ENCODE measurements at places on chromosomes 7 and 10.

GRCh38 chr10:53453196-53453595, 680.6 kb upstream of the MBL2 start:
- DNase-seq: no peak

GRCh38 chr7:111005445-111005844, 85.5 kb upstream of the LRRN3 start:
- no peak for DNase-seq

DNA sequence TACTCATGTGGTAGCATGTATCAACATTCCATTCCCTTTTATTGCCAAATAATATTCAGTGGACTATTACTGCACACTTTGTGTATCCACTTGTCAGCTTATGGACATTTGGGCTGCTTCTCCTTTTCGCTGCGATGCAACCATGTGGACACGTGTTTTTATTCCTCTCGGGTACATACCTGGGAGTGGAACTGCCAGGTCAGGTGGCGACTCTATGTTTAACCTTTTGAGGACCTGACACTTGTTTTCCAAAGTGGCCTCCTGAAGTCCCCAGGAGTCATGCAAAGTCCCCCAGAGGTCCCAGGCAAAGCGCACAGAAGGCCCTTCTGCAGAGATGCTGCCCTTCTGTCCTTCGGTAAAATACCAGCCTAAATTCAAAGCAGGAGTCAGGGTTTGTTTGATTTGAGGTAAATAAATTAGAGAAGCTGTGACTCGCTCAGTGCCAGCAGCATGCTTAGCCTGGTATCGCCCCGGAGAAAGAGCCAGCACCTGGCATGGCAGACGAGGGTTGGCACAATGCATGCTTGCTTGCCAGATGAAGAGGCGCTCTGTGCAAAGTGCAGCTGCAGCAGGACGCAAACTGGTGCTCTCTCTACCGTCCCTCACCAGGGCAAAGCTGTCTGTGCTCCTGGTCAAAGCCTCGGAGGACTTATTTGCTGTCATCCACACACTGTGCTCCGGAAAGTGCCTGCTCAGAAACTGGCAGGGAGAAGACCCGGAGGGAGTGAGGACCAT, 37.8 kb downstream of the HIPK2 start:
- no peak for DNase-seq

DNA sequence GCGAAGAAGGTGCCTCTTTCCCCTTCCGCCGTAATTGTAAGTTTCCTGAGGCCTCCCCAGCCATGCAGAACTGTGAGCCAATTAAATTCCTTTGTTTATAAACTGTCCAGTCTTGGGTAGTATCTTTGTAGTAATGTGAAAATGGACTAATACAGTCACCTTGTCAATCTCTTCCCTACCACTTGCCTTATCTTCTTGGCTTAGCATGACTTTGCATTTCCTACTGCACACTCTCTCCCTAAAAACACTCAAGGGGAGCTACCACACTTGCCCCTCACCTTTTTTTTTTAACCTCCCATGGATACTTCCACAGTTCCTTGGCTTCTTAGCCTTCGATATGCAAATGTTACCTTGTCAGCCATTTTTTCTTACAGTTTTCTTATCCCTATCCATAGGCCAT, 7.4 kb upstream of the CDK6 start:
- DNase-seq: no peak

DNA sequence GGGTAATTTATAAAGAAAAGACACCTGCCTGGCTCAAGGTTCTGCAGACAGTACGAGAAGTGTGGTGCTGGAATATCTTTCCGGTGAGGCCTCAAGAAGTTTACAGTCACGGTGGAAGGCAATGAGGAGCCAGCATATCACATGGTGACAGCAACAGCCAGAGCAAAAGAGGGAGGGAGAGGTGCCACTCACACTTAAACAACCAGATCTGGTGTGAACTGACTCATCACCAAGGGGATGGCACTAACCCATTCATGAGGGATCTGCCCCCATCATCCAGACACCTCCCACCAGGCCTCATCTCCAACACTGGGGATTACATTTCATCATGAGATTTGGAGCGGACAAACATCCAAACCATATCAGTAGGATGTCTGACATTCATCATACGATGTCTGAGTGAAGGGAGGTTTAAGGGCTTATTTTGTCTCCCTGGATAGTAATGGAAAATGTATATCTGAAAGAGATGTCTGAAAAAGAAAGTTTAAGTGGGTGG, 23.5 kb upstream of the KBTBD2 start:
- no peak for DNase-seq

- no peak for DNase-seq
These were observed 81.5 kb upstream of the AFAP1L2 start for GRCh38 chr10:114485696-114486400.

- DNase-seq: no peak
These were observed 116.7 kb downstream of the CYP26A1 start for GRCh38 chr10:93190372-93190771.

DNA sequence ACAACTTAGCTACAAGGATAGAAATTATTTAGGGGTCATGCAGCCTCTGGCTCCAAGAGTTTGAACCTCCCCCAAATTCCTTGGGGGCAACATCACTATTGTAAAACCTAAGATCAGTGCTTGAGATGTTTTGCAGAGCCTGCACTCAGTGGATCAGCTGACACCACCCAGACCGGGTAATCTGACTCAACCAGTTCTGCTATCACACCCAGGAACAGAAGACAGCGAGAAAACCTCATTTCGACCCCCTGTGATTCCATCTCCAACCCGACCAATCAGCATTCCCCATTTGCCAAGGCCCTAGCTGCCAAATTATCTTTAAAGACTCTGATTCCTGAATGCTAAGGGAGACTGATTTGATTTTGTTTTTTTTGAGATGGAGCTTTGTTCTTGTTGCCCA, 5.2 kb downstream of the TACR2 start:
- no peak for DNase-seq

DNA sequence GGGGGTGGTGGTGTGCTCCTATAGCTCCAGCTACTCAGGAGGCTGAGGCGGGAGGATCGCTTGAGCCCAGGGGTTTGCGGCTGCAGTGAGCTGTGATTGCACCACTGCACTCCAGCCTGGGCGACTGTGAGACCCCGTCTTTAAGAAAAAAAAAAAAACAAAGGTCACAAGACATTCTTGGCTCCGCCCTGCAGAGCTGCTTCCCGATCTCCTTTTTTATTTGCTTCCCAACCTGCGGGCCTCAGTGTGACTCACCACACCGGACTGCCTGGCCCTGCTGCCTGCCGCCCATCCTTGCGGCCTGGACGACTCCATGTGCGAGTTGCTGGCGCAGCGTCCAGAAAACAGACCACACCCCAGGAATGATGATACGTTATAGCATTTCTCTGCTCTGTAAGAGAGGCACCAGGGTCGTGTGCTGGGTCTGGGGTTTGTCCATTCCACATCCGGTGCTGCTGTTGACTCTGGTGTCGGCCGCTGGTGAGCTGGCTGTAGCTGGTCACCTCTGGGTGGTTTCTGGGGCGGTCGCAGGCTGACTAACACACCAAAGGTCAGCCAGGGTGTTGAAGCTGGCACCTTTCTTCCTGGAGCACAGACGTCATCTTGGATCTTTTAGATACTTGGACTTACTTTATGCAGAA, 123.6 kb downstream of the TCF7L2 start:
- no peak for DNase-seq

DNA sequence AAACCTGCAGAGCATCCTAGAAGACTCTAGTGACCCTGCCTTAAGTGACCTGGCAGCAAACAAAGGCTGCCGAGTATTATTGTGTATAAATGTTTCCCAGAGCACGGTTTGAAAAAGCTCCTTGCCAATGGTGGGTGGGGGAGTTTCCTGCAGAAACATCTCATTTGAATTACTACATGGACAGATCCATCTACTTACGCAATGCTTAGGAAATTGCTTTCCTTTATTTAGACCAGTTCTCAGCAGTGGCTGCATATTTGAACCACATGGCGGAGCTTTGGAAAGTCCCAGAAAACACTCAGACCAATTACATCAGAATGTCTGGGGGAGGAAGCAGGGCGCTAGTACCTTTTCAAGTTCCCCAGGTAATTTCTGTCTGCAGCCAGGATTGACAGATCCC, 560.9 kb downstream of the SDK1 start:
- no peak for DNase-seq

- DNase-seq: peak; percentile 76
These were observed 3.6 kb downstream of the HOXA13 start for GRCh38 chr7:27196287-27196767.

DNA sequence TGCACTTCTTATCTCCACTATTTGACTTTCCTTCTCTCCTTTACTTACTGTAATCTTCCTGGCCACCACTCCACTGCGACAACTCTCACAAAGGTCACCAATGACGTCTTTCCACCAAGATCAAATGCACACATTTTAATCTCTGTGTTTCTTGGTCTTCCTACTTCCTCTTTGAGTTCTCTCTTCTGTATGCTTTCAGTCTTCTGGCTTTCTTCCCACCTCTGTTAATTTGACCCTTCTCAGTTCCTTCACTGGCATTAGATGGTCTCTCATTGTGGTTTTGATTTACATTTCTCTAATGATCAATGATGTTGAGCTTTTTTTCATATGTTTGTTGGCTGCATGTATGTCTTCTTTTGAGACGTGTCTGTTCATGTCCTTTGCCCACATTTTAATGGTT, 31.9 kb downstream of the FAM107B start:
- no peak for DNase-seq

DNA sequence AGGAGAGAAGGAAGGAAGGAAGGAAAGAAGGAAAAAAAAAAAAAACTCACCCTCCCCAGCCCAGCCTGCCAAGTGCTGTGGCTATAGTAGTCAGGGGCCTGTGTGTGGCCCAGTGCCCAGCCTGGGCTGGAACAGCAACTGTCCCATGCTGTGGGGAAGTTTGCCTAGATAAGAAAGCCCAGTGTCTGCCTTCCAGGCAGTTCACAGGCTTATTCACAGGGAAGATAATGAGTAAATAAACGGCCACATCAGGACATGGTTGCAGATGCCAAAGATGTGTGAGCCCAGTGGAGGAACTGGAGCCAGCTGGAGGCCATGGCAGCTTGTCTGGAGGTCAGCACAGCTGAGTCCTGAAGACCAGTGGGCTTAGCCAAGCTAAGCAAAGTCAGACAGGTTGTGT, 132.4 kb upstream of the FOXK1 start:
- DNase-seq: no peak

DNA sequence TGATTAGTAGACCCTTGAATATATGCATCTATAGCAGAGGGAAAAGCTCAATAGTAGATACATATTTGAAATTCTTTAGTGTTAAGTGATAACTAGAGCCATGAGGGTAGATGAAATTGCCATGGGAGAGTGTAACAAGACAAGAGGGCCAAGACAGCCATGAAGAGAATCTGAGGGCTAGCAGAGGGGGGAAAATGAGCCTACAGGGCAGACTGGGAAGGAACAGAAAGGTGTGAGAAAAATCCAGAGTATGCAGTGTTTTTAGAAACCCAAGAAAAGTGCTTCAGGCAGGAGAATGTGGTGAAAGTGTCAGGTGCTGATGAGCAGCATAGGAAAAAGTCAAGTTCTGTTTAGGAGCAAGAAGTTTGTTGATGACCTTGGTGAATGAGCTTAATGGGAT, 63.0 kb downstream of the MAPK8 start:
- no peak for DNase-seq

DNA sequence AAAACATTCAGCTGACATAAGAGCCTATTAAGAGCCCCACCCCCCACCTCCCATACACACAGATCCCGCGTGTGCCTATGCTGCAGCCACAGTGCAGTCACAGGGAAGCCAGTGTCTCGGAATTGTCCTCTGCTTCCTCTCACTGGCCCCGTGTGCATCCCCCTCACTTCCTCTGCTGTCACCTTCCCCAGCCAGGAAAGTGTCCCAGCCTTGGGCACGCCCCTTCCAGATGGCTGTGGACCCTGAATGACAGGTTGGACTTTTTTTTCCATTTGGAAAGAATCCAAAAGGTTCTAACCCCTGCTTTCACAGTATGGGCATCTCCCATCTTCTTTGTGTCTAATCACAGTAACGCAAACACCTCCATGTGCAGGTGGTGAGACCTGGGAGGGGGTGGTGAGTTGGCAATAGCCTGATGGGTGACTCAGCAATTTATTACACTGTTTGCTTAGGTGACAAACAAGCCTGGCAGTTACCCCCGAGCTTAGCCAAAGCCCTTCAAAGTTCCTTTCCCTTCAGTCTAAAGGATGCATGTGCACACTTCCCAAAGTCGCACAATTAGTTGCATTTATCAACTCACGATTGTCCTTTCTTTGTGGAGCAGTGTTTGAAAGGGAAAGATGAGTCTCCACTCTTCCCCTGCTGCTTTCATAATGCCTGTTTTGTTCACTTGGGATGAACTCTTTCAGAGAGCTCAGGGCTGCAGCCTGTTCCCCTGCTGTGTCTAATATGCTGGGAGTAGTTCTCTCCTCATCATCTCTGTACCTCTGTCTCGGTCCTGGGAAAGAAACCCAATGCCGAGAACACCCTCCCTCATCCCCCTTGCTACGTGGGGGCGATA, 67.5 kb upstream of the EFCAB10 start:
- no peak for DNase-seq

DNA sequence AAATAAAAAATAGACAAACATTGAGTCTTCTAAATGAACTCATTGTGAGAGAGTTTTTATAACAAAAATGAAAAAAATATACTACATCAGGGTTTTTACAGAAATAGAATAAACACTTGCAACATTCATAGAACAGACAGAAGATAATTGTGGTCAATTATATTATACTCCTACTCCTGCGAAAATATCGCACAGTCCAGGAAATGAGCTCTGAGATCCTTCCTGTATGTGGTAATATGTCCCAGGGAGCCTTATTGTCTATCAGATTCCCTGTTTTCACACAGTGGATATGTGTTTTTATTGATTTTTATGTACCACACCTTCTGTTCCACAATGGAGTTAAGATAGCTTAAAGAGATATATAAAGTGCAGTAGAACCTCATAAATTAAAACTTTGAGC, 27.5 kb upstream of the RELN start:
- no peak for DNase-seq

DNA sequence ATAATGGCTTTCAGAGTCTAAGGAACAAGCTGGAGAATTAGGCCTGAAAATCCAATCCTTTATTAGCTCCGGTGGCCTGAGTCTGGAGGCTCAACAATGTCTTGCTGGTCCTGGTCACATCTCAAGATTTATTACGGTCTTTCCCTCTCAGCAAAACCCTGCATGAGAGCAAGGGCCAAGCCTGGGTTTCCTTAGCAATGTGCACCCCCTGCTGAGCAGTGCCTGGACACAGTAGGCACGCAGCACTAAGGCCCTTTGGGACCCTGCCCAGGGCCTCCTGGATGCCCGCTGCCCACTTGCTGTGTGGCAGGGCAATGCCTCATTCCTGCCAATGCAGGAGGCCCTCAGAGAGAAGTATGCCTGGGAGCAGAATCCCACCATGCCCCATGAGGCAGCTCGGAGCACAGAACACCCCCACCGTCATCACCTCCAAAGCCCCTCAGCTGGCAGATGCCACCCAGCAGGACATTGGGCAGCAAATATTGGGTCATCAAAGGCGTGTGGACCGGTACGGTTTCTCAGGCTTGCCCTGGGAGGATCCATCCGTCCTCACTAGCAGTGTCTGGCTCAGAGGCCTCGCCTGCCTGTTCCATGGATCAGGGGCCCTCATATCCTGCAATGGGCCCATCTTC, 156.4 kb downstream of the OAT start:
- no peak for DNase-seq
